ENCODE measurements at places on chromosomes 2 and 18.

- peak; percentile 30 for DNase-seq
These were observed 83.8 kb downstream of the PARD3B start for GRCh38 chr2:204628926-204629712.

- no peak for DNase-seq
These were observed 75.0 kb upstream of the GATA6 start for GRCh38 chr18:22094358-22094734.

- no peak for DNase-seq
These were observed 13.7 kb downstream of the NCL start for GRCh38 chr2:231450548-231450989.

GRCh38 chr18:68564961-68565360, 149.9 kb downstream of the TMX3 start:
- DNase-seq, result peak; percentile 82

DNA sequence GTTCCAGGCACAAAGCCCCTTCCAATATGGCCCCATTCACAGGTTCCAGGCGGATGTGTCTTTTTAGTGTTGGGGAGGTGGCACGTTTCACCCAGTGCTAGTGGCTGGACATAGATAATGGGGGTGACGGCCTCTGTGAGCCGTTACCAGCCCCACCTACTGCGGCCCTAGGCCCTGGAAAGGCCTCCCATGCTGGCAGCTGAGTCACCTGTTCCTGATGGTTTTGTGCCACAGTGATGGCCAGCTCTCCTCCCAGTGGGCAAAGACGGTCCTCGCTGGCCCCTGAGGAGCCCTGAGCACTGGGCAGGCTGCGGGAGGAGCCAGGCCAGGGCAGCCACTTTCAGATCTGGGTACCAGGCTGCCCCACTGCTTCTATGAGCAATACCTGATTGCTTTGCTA, 40.0 kb upstream of the GPC1 start:
- no peak for DNase-seq

DNA sequence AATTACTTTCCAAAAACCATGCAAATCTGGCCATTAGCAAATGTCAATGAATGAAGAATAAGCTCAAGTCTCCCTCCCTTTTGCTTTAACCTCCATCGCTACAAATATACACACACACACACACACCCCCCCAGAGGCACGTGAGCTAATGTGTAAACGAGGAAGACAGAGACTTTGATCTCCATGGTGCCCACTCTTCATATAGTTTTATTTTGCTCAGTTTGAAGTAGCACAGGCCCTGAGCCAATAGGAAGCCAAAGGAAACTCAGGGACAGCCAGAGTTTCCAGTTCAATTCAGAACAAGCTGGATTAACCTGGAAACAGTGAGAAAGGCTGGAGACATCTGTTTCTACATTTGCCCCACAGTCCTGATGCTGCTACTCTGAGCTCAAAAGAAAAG, 248.4 kb upstream of the MEIS1 start:
- DNase-seq, result no peak

DNA sequence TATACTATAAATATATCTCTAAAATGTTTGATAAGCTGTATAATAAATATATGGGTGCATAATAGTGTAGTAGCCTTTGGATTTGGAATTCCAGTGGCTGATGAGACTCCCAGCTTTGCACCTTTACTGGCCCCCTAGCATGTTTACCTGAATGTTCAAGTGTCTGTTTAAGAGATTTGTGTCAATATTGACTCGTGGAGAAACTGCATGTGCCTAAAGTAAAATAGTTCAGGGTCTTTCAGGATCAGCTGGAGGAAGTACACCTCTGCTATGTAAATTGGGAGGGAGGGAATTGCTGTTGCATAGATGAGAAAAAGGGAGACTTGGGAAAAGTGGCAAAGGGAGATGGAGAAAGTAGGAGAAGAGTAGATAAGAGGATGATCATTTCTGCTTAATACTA, 23.9 kb downstream of the ME2 start:
- DNase-seq, result no peak

GRCh38 chr18:32867330-32867729, 94.5 kb upstream of the KLHL14 start:
- no peak for DNase-seq

All from fibroblast of mammary gland (primary cell).